ENCODE measurements at places on chromosomes 4 and X.

DNA sequence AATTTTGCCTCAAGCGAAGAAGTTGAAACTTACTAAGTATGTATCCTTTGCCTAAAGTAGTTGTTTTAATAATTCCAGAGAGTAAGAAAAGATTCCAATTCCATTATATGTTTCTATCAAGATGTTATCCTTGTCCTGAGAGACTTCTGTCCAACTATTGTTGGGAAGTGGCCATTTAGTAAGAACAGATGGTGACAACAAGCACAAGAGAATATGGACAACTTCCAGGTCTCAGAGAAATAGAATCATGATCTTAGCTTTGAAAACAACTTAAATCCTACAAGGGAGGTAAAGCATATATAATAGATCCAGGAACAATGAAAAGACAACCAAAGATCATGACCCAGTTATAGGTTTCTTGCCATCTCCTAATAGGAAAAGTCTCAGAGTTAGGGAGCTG lies 486.6 kb upstream of the PCDH10 start:
- DNase-seq: no peak
- no peaks in the 10 kb centered on the region for H3K4me1 ChIP-seq
- no peaks in the 10 kb centered on the region for H3K27me3 ChIP-seq
- H3K4me3 ChIP-seq: no peak overlapping the region

DNA sequence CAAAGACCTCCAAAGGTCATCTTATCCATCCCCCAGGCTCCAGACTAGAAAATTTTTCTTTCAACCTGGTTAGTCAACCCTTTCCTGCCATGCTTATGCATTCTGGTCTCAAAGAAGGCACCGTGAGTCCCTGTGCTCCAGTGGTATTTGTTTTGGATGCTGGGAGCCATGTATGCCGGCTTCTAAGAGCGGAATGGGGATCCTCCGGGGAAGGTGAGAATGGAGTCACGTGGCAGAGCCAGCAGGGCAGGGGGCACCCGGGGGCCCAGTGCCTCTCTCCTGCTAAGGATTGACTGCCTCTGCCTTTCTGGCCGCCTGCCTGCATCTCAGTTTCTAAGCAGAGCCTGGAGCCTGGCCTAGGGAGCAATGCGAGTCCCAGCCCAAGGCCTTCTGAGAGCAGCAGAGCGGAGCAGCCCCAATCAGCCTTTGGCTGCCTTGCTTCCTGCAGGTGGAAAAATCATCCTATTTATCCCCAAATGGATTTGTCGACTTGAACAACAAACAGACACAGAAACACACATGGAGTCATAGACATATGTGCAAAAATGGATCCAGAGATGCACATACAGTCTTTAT lies 141.0 kb downstream of the PJA1 start:
- DNase-seq: no peak
- no peak overlapping the region for H3K27ac ChIP-seq
- peaks cover 16% of the 10 kb centered on the region for H3K4me1 ChIP-seq
- no peaks in the 10 kb centered on the region for H3K36me3 ChIP-seq
- no peak overlapping the region for H3K4me3 ChIP-seq
- peaks cover 19% of the 10 kb centered on the region for H3K27me3 ChIP-seq

DNA sequence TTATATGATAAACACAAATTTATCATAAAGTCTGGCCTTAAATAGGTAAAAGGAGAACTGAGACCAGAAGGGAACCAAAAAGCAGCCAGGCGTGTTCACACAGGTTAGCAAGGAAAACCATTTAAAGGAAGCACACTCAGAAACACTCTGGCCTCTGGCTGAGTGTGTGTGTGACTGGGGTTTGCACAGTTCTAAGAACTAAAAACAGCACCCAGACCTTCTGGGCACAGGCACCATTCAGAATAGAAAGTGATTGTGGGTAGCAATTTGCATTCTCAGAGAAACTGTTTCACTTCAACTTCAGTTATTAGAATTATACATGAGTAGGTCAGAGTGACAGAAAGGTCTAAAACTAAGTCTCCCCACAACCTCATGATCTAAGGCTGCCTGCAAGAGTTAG lies 10.0 kb downstream of the GPR82 start:
- H3K4me3 ChIP-seq: no peak overlapping the region
- no peaks in the 10 kb centered on the region for H3K27me3 ChIP-seq
- no peak for DNase-seq
- H3K36me3 ChIP-seq: no peaks in the 10 kb centered on the region

DNA sequence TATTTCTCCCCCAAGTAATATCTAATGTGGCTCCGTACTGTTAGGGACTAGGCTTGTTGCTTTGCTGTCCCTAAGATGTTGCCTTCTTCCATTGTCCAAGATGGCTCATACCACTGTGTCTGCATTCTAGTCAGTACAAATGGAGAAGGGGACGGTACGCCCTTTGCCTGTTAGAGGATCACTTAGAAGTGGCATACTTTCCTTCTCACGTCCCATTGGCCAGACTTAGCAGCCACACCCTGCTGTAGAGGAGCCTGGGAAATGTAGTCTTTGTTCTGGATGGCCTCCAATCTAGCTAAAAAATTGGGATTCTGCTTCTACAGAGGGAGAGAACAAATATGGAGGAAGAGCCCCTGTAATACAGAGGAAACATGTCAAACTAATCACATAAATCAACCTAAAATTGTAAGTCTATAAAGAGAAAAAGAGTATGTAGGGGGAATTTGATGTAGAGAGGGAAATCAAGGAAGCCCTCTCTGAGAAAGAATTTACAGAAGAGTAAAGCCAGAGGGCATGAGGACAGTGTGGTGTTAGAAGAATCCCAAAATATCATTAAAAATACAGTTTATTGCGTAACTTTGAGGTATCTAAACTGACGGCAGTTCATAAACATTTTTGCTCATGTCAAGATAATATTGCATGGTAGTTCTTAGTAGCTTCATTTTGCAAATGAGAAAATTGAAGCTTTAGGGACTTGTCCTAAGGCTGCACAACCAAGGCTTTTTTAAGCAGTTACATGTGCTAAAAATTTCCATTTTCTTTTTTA lies 15.1 kb downstream of the PRIMPOL start:
- DNase-seq: no peak
- H3K36me3 ChIP-seq: no peaks in the 10 kb centered on the region
- H3K27ac ChIP-seq: no peak overlapping the region
- H3K4me1 ChIP-seq: peaks cover 13% of the 10 kb centered on the region

- no peaks in the 10 kb centered on the region for H3K36me3 ChIP-seq
Measured at GRCh38 chr4:100063355-100063754, 113.3 kb upstream of the H2AZ1 start.

- no peaks in the 10 kb centered on the region for H3K4me1 ChIP-seq
- no peak for DNase-seq
Measured at GRCh38 chrX:129797251-129797906, 17.6 kb downstream of the SASH3 start.

DNA sequence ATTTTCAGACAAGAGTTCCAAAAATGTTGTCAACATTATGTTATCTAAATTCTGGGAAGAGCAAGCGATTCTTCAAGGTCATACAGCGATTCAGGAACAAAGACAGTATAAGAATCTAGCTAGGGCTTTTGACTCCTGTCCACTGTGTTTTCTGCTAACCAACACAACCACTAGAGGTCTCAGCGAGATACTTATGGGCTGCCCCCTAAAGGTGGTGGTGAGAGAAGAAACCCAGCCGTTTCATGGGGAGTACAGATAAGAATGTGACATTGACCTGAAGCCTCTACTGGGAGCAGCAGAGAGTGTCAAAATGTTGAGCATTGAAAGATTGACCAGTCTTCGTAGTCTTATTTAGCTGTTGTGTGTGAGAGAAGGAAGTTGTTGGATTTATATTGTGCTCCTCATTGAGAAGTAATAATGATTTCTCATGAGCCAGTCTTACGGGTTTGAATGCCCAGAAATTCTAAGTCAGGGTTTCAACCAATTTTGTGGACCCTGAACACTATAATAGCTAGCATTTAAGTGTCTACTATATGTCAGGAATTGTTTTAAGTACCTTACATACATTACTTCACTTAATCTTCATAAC lies 168.3 kb downstream of the SPRY1 start:
- H3K36me3 ChIP-seq: no peaks in the 10 kb centered on the region
- H3K4me3 ChIP-seq: no peak overlapping the region
- H3K27me3 ChIP-seq: no peaks in the 10 kb centered on the region

DNA sequence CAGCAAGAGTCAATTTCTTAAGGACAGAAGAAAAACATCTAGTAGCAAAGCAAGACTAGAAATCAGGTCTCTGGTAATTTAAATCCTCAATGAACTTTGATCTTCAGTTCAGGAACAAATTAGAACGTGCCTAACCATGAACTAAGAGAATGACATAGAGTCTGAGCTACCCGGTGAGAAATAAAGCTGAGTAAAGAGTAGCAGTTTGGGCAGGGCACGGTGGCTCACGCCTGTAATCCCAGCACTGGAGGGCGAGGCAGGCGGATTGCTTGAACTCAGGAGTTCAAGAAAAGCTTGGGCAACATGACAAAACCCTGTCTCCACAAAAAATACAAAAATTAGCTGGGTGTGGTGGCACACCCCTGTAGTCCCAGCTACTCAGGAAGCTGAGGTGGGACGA lies 37.7 kb downstream of the ACE2 start:
- no peaks in the 10 kb centered on the region for H3K36me3 ChIP-seq
- no peak for DNase-seq
- no peak overlapping the region for H3K4me3 ChIP-seq
- H3K27me3 ChIP-seq: no peaks in the 10 kb centered on the region
- no peaks in the 10 kb centered on the region for H3K4me1 ChIP-seq

- H3K27ac ChIP-seq: no peak overlapping the region
- H3K4me1 ChIP-seq: no peaks in the 10 kb centered on the region
- H3K27me3 ChIP-seq: no peaks in the 10 kb centered on the region
- DNase-seq: no peak
- no peaks in the 10 kb centered on the region for H3K36me3 ChIP-seq
- no peak overlapping the region for H3K4me3 ChIP-seq
Measured at GRCh38 chrX:38692961-38693360, 108.3 kb upstream of the MID1IP1 start.

DNA sequence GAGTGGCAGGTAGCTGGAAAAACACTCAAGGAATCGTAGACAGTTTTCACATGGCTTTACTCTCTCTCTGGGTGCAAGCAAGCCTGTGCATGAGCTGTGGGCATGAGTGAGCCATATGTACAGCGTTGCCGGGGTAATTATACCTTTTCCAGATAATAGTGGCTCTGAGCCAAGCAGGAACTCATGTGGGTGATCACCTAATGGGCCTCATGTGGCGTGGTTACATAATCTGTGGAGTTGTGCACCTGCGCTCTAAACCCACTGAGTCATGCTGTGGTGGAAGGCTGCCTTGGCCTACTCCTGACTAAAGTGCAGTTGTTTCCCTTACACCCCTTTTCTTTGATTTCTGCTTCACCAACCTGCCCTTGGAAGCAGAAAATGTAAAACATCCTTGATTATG lies 1564.5 kb upstream of the PCDH10 start:
- no peak overlapping the region for H3K27ac ChIP-seq
- no peaks in the 10 kb centered on the region for H3K4me1 ChIP-seq
- no peaks in the 10 kb centered on the region for H3K27me3 ChIP-seq

DNA sequence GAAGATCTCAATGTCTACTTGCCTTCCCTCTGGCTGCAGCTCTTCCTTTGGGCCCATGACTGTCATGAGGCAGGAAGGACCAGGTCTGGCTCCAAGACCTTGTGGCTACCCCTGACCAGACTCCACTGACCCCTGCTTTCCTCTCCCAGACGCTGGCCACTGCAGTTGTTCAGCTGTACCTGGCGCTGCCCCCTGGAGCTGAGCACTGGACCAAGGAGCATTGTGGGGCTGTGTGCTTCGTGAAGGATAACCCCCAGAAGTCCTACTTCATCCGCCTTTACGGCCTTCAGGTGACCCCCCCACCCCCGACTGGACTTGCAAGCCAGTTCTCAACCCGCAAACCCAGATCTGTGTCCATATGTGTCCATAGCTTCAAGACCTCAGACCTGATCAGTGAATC lies 535 bp downstream of the WAS start:
- no peak for DNase-seq
- H3K27me3 ChIP-seq: peaks cover 5% of the 10 kb centered on the region
- H3K27ac ChIP-seq: no peak overlapping the region

- no peak overlapping the region for H3K4me3 ChIP-seq
- no peaks in the 10 kb centered on the region for H3K36me3 ChIP-seq
- DNase-seq: no peak
- no peaks in the 10 kb centered on the region for H3K4me1 ChIP-seq
- H3K27me3 ChIP-seq: no peaks in the 10 kb centered on the region
Measured at GRCh38 chr4:45910511-45910910, 213.3 kb downstream of the GABRG1 start.

DNA sequence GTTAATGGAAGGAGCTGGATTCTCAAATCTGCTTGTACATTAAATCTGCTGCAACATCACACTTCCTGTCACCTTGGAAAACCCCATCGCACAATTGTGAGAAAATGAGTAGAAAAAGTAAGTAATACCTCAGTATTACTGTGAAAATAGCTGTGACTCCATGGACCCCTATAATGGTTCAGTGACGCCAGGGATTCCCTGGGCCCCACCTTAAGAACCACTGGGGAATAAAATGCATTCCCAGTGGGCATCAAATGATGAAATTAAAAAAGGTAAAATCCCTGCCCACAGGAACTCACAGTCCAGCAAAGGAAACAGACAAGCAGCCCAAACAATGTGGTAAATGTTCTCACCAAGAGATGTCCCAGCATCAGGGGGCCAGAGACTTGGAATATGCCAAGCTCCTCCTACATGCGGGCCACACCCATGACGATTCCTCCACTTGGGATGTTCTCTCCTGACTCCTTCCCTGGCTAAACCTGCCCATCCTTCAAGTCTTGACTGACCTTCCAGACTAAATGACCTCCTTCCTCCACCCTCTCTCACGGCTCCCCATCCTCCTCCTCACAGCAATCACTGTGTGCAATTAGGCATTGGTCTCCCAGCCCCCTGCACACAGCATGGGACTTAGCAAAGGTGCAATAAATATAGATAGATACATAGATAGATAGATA lies 2.6 kb downstream of the EVC2 start:
- peaks cover 54% of the 10 kb centered on the region for H3K4me1 ChIP-seq
- no peaks in the 10 kb centered on the region for H3K36me3 ChIP-seq

DNA sequence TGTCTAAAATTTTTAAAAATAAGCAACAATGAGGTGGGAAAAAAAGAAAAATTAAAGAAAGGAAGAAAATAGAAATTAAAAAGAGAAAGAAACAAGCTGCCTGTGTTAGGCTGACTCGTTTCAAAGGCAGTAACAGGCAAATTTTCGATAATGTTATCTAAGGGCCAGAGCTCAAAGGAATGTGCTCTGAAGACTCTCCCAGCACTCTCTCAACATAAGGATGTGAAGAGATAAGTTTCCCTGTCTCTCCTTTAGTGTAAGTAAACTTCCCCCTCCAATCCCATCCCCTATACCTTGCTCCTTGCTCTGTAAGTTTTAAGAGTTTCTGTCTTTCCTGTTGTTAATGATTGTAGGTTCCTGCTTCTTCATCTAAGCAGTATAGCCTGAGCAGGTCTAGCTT lies 172.8 kb downstream of the TEX13C start:
- no peak overlapping the region for H3K27ac ChIP-seq
- no peaks in the 10 kb centered on the region for H3K4me1 ChIP-seq

GRCh38 chr4:7189475-7190277 lies 2.7 kb upstream of the SORCS2 start:
- no peak overlapping the region for H3K27ac ChIP-seq
- H3K36me3 ChIP-seq: no peaks in the 10 kb centered on the region
- peaks cover 17% of the 10 kb centered on the region for H3K4me1 ChIP-seq
- peak; percentile 8 for DNase-seq
- no peak overlapping the region for H3K4me3 ChIP-seq

GRCh38 chr4:123438031-123438430 lies 41.4 kb downstream of the SPRY1 start:
- H3K27me3 ChIP-seq: no peaks in the 10 kb centered on the region
- no peak overlapping the region for H3K27ac ChIP-seq
- DNase-seq: no peak
- H3K4me3 ChIP-seq: no peak overlapping the region

- H3K27me3 ChIP-seq: no peaks in the 10 kb centered on the region
- H3K4me3 ChIP-seq: no peak overlapping the region
- peaks cover 29% of the 10 kb centered on the region for H3K4me1 ChIP-seq
Measured at GRCh38 chr4:143410015-143410414, 73.3 kb downstream of the GAB1 start.

All from tibial nerve (tissue), 4 donors.